ENCODE measurements at places on chromosomes 4 and X.

DNA sequence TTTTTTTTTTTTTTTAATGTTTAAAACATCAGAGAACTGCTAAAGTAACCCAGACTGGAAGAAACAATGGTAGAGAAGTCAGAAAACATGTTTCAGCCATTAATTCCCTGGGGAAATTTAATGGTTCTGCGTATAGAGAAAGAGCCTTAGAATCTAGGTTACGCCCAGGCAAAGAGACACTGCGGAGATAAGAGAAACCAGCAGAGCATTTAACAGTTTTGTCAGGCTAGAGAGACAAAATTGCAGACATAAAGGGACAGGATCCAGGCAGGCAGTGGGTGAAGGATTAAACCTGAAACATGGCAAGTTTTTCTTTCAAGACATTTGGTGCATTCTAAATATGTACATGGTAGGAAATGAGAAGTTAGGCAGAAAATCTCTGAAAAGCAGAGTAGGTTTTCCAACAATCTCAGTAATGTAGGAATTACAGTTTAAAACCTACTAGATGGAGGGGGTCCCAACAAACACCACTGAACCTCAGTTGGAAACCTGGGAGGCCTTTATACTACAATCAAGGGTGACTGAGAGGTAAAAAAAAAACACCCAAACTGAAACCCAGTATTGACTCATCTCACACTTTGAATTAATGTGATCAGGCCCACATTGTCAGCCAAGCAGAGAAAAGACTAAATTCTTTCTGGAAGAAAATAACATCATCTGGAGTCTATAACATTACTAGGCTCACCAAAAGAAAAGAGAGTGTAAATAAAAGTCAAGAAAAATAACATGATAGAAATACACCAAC lies 254.2 kb upstream of the NWD2 start:
- no peak for DNase-seq

GRCh38 chr4:184395971-184396391 lies 78.4 kb downstream of the IRF2 start:
- no peak for DNase-seq

DNA sequence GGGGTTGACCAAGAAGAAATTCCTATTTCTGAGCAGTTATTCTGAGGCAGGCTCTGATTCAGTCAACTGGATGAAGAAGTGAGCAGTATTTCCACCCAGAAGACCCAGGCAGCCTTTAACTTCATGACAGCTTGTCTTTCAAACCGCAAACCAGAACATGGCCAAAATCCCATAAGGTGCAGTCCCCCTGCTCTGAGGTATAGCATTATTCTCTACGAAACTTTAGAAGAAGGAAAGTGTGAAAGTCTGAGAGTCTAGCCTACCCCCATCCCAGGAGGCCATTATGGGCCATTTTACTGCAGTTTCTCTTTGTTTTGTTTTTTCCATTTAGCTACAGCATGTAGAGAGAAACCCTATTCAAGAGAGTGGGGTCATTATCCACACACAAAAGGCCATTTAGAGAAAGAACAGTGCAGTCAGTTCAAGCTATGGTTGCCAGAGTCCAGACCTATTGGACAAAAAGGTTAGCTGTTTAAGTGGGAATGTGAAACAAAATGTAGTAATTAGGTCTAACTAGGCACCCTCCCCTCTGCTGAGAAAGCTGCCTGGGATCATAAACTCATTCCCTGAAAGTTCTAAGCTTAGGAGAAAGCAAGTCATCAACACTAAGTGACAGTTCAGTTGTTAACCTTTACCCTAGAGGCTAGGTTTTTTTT lies 52.1 kb upstream of the RASGEF1B start:
- DNase-seq, result no peak

DNA sequence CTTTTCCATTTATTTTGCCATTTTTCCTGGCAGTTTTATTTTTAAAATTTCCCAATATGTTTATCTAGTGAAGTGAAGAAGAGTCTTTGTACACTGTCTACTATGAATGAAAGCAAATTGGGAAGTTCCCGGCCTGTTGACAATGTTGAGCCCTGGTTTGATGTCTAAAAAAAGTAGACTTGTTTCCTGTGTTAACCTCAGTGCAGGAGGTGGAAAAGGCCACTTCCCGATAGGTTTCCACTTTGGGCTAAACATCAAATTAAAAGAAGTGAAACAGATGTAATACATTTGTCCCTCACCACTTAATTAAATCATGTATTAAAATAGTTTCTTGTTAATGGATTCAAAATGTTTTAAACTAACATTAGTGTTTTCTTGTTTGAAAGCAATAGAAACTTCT lies 30.0 kb downstream of the BBS12 start:
- no peak for DNase-seq

DNA sequence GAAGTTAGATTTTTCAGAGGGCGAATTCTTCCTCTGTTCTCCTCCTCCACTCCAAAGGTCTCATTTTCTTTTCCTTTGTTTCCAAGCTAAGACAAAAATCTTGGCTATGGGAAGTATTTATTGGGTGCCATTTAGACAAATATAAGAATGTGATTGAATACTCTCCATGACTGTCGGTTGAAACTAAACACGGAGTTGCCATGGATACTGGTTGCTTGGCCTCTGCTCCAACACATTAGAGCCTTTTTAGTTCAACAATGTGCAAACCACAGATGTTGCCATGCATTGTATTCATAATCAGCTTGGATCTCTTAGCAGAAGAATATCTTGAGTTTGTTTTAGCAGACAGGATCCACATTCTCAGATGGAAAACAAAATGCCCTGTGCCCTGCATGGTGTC lies 366.5 kb upstream of the LCORL start:
- DNase-seq, result no peak

GRCh38 chr4:55184600-55185523 lies 59.5 kb upstream of the KDR start:
- DNase-seq, result peak; percentile 5

GRCh38 chr4:157728215-157728614 lies 444.6 kb downstream of the GASK1B start:
- DNase-seq, result no peak

DNA sequence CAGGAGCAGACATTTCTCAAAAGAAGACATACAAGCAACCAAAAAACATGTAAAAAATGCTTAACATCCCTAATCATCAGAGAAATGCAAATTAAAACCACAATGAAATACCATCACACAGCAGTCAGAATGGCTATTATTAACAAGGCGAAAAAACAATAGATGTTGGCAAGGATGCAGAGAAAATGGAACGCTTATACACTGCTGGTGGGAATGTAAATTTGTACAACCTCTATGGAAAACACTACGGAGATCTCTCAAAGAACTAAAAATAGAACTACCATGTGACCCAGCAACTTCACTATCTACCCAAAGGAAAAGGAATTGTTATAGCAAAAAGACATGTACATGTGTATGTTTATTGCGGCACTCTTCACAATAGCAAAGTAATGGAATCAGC lies 71.5 kb downstream of the PPP4R3C start:
- no peak for DNase-seq

GRCh38 chr4:28014469-28014868 lies 1153.8 kb downstream of the STIM2 start:
- no peak for DNase-seq

DNA sequence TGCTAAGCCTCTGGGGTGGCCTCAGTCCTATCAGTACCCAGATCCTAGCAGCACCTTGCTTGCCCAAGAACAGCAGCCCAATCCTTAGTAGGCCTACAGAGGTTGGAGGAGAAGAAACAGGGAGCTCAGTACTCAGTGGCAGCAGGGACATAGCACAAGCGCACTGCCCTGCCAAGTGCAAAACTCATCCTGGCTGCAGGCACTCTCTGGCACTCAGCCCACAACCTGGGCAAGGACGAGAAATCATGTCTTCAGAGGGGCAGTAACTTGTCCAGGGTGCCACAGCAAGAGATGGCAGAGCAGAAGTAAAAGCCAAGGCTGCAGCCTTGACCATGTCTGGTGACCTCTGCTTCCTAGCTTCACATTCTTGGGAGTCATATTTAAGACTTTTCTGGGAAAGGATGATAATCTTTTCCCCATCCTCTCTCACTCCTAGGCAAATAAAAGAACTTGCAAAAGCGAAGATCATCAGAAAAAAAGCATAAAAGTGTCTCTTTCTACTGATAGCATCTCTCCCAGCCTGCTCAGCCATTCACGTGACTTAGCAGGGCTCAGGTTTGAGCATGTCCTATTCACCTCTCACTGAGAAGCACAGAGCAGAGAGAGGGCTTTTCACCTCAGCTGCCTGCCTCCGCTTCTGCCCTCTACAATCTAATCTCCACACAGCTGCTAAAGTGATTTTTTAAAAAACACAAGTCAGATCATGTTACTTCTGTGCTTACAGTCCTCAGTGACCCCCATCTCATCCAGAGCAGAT lies 37.2 kb upstream of the MAGEA4 start:
- no peak for DNase-seq

- DNase-seq, result no peak
Measured at GRCh38 chr4:31324814-31325213, 604.6 kb downstream of the PCDH7 start.

GRCh38 chrX:135740681-135741149 lies 27.3 kb downstream of the CT45A1 start:
- DNase-seq, result peak; percentile 26

GRCh38 chrX:44507292-44507691 lies 35.4 kb downstream of the FUNDC1 start:
- no peak for DNase-seq

DNA sequence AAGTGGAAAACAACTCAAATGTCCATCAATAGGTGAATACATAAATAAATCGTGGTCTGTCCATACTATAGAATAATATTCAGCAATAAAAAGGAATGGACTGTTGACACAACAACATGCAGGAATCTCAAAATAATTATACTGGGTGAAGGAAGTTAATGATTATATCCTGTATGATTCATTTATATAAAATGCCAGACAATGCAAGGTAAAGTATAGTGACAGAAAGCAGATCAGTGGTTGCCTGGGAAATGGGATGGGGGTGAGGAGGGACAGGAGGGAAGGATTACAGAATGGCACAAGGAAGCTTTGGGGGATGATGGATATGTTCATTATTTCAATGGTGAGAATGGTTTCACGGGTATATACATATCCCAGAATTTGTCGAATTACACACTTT lies 12.3 kb downstream of the PYURF start:
- no peak for DNase-seq

- DNase-seq, result no peak
Measured at GRCh38 chrX:100745806-100746537, 14.1 kb upstream of the SYTL4 start.

- no peak for DNase-seq
Measured at GRCh38 chr4:89586318-89586717, 250.6 kb downstream of the SNCA start.

DNA sequence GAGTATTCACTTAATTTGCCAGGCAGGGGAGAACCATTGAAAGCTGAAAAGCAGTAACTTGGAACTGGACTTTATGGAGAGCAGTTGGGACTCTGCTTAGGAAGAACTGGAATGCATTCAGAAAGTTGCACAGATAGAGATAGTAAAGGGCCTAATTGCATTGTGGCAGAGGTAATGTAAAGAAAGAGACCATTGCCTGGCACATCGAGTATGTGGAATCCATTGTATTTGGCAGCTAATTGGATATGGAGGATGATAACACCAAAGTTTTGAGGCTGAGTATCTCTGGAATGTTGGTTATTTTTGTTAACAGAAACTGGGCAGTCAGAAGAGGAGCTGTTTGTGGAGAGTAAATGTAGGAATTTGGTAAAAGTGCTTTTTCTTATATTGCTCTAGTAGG lies 169.9 kb downstream of the BMPR1B start:
- no peak for DNase-seq

DNA sequence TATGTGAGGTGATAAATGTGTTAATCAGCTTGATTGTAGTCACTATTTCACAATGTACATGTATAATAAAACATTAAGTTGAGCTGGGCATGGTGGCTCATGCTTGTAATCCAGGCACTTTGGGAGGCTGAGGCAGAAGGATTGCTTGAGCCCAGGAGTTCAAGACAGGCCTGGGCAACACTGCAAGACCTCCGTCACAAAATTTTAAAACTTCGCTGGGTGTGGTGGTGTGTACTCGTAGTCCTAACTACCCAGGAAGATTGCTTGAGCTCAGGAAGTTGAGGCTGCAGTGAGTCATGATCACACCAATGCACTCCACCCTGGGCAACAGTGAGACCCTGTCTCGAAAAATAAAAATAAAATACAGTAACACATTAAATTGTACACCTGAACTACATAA lies 20.1 kb downstream of the LYAR start:
- DNase-seq, result peak; percentile 17

DNA sequence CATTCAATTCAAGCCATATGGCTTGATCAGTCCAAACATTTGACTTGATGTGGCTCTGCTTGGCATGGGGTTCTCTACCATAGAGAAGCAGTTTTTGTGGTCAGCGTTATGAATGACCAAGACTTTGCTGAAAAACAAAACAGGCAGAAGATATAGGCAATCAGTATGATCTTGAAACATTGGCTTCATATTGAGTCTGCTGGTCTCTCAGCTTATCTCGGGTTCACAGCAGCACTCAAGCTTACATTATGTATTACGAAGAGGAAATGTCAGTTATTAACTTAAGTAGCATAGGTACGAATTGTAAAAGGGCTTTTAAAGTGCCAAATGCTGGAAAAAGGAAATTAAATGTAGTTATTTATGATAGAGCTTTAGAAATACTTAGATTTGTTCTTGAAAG lies 99.0 kb downstream of the AFF2 start:
- no peak for DNase-seq

DNA sequence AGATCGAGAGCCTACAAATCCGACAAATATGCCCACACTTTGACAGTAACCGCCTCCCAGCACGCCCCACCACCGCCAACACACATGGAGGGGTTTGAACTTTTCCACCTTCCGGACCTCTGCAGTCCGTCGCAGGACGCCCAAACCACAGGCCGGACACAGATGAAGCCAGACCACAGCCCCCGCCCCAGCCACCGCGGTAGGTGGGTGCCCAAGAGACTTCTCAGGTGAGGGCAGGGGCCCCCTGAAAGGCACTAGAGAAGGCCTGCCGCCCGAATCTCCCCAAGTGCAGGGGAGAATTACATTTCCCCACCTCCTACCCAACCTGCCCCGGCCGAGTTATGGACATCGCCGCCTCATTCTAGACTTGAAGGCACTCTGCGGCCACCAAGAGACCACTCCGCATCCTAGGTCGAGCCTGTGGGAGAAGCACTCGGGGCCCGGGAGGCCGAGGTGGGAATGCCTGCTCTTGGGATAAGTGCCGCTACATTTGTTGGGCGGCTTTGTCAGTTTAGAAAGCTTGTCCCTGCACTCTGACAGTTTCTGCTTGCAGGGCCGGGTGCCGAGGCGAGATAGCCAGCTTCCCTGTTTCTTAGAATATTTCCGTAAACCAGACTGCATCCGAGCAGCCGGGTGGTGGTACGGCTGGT lies 21.5 kb downstream of the HAND2 start:
- DNase-seq, result no peak

DNA sequence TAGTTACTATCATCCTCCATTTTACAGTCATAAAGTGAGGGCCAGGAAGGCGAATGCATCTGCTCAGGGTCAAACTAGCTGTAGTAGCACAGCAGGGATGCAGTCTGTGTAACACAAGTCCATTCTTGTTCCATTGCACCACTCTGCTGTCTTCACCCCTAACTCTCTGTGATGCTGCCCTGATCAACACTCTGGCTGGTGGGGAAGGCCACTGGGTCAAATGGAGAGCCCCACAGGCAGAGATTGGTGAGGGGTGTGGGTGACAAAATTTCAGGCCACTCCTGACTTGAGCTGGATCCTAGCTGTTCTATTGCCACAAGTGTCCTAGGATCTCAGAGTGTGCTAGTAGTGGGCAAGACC lies 136.5 kb downstream of the PJA1 start:
- no peak for DNase-seq

Data from activated CD4-positive, alpha-beta T cell treated with anti-CD3 and anti-CD28 coated beads, Interleukin-2, amount 50 U/mL, for 1 hour (primary cell).